ENCODE measurements at places on chromosomes 3 and 15.

DNA sequence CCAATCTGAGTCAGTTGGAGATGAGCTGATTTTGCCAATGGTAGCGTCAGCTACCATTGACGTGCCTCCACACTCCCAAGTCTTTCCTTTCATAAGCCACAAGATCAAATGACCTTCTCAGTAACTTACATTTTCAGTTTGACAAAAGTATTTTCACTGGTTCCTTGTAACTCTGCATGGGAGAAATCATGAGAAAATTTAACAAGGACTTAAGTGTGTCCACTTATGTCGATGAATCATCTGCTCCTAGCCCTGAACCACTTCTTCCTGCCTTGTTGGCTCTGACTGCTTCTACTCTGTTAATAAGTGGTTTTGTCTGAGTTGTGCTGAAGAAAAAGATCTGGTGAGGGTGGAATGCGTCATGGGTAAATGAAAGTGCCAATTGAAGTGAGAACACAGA lies 101.2 kb downstream of the NFKBIZ start:
- DNase-seq: no peak

- no peak for DNase-seq
Observed at GRCh38 chr3:184755315-184755731, 43.5 kb upstream of the MAGEF1 start.

DNA sequence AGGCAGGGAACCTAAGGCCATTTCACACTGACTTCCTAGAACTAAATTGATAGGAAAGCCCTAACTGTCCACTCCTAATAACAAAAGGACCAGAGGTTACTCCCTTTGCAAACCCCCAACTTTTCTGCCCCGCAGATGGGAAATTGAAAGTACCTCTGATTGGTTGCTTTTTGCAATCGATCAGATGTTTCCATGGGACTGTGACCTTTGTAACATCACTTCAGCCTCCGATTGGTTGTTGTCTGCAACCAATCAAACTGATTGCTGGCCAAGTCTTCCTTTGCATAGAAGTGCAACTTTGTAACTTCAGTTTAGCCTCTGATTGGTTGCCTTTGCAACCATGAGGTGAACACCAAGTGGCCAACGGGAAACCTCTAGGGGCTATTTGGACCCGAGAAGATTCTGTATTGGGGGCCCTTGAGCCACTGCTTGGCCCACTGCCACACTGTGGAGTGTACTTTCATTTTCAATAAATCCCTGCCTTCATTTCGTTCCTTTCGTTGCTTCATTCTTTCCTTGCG lies 11.3 kb upstream of the KNL1 start:
- no peak for DNase-seq

DNA sequence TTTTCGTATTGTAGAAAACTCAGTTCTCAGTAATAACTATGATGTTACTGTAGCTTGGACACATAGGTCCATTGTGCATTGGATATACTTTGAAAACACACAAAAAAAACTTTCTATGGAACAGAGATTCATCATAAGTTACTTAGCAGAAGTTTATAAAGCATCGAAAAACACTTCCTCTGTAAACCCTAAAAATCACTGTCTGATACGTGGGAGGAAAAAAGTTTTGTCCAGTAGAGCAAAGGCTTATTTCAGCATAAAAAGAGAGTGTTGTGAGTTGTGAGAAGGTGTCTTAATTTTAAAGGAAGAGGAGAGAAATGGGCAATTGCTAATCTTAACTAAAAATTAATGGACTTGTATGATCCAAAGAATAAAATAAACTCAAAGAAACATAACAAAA lies 64.8 kb downstream of the OSTN start:
- no peak for DNase-seq

DNA sequence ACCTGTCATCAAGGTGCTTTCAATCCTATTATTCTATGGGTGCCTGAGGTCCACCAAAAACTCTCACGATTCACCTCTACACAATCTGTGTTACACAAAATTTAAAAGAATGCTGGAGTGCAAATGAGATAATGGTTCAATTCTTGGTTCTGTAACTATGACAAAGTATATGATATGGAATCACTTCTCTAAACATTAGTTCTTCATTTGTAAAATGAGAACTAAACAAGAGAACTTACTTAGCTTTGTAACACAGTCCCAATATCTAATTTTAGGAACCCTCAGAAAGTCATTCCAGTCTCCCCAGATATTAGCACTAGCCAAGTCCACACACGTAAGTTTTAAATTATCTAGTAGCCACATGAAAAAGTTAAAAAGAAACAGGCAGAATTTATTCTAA lies 111.5 kb downstream of the TBL1XR1 start:
- no peak for DNase-seq

DNA sequence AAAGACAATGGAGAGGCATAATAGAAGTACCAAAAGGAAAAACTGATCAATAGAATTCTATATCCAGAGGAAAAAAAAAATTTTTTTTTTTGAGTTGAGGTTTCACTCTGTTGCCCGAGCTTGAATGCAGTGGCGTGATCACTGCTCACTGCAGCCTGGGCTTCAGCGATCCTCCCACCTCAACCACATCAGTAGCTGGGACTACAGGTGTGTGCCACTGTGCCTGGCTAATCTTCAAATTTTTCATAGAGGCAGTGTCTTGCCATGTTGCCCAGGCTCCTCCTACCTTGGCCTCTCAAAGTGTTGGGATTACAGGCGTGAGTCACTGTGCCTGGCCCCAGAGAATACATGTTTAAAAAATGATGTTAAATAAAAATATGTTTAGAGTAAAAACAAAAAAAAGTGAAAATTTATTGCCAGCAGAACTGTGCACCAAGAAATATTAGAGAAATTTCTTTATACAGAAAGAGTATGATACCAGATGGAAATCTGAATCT lies 154.3 kb upstream of the ZBTB20 start:
- DNase-seq: no peak

GRCh38 chr15:75727031-75727531 lies 14.4 kb upstream of the CSPG4 start:
- no peak for DNase-seq

DNA sequence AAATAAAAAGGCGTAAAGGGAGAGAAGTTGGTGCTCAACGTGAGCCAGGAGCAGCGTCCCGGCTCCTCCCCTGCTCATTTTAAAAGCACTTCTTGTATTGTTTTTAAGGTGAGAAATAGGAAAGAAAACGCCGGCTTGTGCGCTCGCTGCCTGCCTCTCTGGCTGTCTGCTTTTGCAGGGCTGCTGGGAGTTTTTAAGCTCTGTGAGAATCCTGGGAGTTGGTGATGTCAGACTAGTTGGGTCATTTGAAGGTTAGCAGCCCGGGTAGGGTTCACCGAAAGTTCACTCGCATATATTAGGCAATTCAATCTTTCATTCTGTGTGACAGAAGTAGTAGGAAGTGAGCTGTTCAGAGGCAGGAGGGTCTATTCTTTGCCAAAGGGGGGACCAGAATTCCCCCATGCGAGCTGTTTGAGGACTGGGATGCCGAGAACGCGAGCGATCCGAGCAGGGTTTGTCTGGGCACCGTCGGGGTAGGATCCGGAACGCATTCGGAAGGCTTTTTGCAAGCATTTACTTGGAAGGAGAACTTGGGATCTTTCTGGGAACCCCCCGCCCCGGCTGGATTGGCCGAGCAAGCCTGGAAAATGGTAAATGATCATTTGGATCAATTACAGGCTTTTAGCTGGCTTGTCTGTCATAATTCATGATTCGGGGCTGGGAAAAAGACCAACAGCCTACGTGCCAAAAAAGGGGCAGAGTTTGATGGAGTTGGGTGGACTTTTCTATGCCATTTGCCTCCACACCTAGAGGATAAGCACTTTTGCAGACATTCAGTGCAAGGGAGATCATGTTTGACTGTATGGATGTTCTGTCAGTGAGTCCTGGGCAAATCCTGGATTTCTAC lies at the start of gene RARB:
Gene RARB (plus strand): TSS at position 322 of the 847 bp plus-strand sequence. CDS start 469 bp downstream, at position 791.
- DNase-seq: peak; percentile 22

DNA sequence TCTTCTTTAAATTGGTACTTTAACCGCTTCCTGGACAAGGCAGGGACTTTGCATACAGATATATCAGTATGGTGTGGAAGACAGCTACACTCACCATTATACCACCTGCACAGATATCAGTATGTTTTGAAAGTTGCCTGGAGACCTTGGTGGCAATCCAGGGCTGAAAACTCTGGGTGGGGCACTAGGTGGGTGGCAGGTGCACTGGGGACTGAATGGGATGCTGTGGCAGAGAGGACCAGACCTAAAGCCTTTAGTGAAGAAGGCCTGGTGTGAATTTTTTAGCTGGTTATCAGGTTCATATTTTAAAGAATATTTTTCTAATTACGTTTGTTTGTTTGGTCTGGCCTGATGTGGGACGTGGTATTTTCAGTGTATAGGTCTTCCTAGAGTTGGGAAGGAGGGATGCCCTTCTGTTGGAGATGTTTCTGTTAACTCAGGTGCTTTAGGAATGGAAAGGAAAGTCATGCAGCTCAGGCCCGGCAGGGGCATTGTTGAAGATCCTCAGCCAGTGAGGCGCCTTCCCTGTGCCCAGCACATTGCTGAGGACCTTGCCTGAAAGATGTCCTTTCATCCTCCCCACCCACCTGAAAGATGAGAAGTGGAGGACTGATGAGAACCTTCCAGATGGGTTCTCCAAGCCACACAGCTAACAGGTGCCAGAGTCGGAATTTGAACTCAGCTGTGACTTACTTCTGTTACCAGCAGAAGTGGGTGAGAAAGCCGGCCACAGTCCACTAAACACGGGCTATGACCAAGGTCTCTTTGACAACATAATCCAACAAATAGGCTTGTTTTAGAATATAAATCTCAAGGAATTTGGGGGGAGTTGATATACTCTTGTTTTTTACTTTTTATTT lies 77.3 kb downstream of the APBA2 start:
- no peak for DNase-seq

GRCh38 chr3:65659396-65659795 lies 379.3 kb downstream of the MAGI1 start:
- DNase-seq: no peak

DNA sequence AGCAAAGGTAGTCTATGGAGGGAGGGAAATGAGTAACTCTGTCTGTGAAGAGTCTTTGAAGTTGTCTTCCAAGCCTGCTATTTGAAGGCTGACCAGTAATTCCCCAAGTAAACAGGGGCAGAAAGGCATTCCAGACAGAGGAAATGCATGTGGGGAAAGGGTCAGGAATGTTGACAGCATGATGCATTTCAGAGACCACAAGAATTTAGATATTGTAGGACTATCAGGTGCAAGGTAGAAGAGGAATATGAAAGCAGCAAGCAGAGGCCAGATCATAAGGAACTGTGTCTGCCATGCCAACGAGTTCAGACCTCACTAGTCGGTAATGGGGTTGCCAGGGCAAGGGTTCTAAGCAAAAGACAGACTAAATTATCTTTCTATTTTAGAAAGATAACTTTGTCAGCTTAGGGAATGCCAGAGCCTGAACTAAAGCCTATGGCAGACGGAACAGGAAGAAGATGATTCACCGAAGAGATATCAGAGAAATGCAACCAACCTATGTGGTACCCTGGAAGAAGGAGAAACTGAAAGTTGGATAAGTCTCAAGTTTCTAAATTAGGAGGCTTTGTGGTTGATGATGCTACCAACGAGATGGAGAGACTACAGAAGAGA lies 327.0 kb upstream of the RORA start:
- no peak for DNase-seq

DNA sequence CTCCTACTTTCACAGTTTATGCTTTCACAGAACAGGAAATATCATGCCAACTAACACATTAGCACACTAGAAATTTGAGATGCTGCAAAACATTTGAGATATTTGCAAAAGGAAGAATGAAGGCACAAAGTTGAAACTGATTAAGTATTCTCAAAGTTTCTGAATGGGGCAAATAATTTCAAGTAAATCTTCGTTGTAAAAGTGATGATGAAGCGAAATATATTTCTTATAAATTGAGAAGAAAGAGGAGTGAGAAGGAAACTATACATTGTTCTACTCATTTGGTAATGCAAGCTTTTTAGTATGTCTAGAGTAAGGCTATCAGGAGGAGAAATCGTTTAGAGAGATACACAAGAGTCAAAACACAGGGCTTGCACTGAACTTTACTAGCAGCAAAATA lies 24.3 kb upstream of the LSAMP start:
- DNase-seq: no peak

DNA sequence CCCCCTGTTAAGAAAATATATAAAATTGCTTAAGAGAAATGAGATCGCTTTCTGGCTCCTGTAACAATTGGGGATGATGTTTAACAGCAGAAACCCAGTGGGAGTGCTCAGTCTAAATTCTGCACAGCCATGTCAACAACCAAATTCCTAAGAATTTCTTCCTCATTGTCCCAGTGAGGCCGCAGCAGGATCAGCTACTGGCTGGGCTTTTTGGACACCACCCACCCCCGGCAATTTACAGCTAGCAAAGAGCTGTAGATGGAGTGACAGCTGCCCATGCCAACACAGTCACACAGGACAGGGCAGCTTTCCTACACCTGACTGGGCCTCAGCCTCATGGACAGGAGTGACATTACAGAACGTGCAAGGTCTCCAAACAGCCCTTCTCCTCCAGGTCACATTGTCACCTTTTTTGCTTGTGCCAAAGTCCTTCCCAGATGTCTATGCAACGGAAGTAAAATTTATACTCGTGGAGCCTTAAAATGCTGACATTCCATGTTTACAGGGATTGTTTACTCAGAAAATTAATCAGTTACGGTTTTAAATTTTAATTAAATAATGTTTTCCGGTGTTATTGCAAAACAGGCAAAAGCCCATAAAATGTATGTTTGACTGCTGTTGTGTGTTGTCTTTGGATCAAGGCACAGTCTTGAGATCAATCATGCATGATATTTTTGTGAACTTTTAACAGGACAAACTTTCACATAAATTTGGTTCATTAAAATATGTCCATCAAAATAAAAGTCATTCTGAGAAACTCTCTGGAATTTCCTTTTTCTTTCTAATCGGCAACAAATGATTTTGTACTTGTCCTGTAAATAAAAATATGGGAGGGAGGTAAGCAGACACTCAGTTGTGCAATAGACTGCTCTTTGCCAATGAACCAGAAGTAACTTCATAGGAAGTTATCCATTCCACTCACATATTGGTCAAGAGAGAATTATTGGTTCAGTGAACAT lies 943.2 kb downstream of the MCTP2 start:
- no peak for DNase-seq

DNA sequence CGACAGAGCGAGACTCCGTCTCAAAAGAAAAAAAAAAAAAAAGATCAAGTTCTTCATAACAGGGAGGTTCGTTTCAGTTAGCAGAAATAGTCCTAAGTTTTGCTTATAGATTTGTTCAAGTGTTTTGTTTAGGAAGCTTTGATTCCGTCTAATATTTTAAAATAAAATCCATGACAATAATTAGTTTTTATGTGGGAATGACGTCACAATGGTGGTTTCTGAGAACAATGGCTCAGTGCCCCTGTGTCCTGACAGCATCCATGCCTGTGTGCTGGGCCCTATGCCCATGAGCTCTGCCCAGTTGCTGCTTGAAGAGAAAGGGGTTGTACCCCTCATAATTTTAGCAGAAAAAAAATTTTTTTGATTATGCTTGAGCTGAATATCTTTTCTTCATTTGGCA lies 134.0 kb downstream of the SST start:
- no peak for DNase-seq

DNA sequence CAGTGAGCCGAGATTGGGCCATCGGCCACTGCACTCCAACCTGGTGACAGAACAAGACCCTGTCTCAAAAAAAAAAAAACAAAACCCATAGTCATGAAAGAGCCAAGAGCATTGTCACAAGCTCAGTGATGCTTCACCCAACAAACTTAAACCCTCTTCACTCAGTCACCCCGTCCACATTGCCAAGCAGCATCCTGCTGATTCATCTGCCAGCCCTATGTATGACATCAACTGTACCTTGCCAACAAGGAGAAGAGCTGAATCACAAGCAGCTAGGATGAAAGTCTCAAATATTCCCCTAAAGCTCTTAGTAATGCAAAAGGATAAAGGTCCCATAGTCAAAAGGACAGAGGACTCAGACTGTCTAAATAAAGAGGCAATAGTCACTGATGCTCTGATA lies 90.0 kb downstream of the ANO10 start:
- DNase-seq: no peak

Data from C1 segment of cervical spinal cord (tissue), 14 donors.